ENCODE measurements at places on chromosomes 1 and 21.

GRCh38 chr1:221633841-221634409, 108.0 kb downstream of the DUSP10 start:
- DNase-seq = no peak

GRCh38 chr1:225917536-225917935, 6.5 kb downstream of the PYCR2 start:
- no peak for DNase-seq

GRCh38 chr1:9233241-9233941, 1.2 kb upstream of the H6PD start:
- no peak for DNase-seq

DNA sequence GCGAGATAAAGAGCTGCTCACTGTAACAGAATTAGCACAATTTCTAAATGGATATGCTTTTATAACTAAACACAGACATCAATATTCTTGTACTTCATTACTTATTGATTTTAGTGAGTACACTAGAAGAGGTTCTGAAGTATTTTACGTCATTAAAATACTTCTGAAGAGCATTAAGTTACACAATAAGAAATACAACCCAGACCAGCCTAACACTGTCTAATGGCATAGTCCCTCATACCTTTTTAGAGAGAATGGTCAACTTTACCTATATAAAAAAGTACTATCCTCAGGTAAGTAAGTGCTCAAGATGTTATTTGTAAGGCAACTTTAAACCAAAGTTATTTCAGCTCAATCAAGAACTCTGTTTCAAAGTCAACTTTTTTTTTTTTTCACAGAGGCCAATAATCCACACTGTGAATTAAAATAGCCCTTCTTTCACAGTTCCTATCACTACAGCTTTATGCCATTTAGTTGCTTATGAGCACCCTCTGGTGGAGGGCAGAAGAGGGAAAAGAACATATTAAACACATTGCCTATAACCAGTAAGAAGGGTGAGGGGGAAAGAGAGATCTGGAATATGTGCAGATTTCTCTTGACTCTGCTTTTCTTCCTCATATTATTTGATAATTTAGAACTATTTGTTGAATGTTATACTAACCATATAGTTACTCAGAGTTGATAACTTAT, 182.1 kb upstream of the DMRTA2 start:
- no peak for DNase-seq

GRCh38 chr1:224513383-224513782, 78.8 kb upstream of the WDR26 start:
- DNase-seq = no peak

- DNase-seq = no peak
Observed at GRCh38 chr1:229590119-229590518, 31.6 kb upstream of the ABCB10 start.

GRCh38 chr1:170881268-170882265, 53.8 kb upstream of the MROH9 start:
- no peak for DNase-seq

- DNase-seq = no peak
Observed at GRCh38 chr1:184028854-184029623, 8.5 kb downstream of the COLGALT2 start.

- no peak for DNase-seq
Observed at GRCh38 chr1:245458761-245459174, 304.0 kb downstream of the KIF26B start.

- DNase-seq = no peak
Observed at GRCh38 chr1:116698244-116698595, 30.7 kb upstream of the IGSF3 start.

DNA sequence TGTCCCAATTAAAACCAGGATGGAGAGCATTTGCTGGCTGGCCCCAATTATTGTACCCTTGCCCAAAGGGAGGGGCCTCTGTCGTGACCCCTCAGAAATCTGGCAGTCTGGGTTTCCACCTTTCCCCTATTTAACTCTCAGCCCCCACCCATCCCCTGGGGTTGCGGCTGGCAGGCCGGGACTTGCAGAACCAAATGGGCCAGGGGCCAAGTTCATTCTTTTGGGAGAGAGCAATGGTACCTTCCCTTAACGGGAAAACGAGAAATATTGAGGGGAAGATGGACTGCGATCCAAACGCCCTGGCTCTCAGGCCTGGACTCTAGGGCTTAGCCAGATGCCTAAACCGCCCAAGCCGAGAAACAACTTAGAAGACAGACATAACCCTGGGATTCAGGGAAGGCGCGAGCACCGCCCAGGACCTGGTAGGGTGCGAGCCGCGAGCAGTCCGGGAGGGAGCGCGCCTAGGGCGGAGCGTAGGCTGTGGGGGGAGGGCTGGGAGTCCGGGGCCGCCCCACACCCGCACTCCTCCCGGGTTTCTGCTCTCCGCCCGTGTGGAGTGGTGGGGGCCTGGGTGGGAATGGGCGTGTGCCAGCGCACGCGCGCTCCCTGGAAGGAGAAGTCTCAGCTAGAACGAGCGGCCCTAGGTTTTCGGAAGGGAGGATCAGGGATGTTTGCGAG, at the start of gene SLC27A3:
SLC27A3 (plus strand) TSS at position 628 of the 678 bp plus-strand sequence. CDS start 91 bp downstream, outside the sequence.
- no peak for DNase-seq

DNA sequence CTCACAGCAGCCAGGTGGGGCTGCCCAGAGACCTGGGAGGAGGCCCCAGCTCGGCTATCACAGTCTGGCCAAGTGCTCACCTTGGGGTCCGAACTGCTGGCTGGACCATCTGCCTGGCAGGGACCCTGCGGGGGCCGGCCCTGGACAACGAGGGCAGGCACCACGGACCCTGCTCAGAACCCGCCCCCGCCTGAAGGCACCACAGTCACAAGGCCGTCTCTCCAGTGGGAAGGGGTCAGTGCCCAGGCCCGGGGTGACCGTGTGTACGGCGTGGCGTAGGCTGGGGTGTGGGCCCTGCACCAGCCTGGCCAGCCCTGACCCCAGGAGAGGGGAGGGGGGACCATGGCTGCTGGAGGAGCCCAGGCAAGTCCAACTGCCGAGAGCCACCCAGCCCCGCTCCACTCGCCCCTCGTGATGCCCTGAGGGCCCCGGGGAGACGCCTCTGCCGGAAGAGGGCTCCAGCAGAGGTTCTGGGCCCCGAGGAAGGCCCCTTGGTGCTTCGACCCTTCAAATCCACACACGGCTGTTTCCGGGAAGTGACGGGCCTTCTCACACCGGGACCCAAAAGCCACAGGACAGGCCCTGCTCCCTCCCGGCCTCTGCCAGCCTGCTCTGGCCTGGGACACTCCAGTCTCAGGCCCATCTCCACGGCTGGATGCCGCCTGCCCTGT, 11.2 kb upstream of the RNF223 start:
- DNase-seq = no peak

DNA sequence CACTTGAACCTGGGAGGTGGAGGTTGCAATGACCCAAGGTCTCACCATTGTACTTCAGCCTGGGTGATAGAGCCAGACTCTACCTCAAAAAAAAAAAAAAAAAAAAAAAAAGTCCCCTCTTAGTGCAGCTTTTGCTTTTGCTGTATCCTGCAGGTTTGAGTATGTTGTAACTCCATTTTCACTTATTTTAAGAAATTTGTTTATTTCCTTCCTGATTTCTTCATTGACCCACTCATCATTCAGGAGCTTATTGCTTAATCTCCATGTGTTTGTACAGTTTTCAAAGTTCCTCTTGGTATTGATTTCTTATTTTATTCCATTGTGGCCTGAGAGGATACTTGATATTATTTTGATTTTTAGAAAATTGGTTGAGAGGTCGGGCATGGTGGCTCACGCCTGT, 50.9 kb upstream of the AK4 start:
- DNase-seq = no peak

- no peak for DNase-seq
Observed at GRCh38 chr1:10160907-10161490, 49.4 kb upstream of the KIF1B start.

DNA sequence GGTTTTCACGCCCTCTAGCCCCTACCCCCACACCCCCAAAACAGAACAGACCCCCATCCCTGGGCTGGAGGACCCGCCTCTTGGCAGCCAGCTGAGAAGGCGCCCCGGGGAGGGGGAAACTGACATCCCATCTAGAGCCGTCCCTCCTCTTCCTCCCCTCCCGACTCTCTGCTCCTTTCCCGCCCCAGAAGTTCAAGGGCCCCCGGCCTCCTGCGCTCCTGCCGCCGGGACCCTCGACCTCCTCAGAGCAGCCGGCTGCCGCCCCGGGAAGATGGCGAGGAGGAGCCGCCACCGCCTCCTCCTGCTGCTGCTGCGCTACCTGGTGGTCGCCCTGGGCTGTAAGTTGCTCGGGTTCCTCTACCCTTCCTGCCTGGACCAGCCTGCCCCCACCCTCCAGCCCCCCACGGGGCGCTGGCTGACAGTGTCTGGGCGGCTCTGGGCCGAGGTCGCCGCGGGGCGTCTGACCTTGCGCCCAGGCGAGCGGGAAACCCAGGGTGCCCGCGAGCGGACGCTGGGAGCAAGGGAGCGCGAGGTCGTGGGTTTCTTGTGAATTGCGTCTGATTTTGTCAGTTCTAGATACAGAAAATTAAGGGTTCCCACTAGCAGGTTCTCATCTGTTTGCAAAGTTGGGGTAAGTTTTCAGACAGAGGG, 618 bp downstream of the JAM2 start:
- no peak for DNase-seq
